ENCODE measurements at places on chromosomes 12 and 14. TPM values are rescaled to one million over a fixed set of nuclear protein-coding genes. Genes with fewer than 3 reads are reported as not detected.

TAS2R8 gene
- 0.09 TPM for total RNA-seq

IL26 gene
- not detected for total RNA-seq

SLC6A12 gene
- 18.8 TPM for total RNA-seq

NUMB gene
- total RNA-seq = 20.3 TPM

BIN2 gene
- total RNA-seq = not detected

FSCB gene
- not detected for total RNA-seq

GRCh38 chr12:2341871-2342270 lies 289.1 kb downstream of the CACNA1C start:
- DNase-seq = no peak

- DNase-seq = peak; percentile 33
Measured at GRCh38 chr14:54182419-54183045, 214.3 kb upstream of the CDKN3 start.

GRCh38 chr12:108335349-108336119 lies 3.6 kb downstream of the CMKLR1 start:
- DNase-seq = no peak

DNA sequence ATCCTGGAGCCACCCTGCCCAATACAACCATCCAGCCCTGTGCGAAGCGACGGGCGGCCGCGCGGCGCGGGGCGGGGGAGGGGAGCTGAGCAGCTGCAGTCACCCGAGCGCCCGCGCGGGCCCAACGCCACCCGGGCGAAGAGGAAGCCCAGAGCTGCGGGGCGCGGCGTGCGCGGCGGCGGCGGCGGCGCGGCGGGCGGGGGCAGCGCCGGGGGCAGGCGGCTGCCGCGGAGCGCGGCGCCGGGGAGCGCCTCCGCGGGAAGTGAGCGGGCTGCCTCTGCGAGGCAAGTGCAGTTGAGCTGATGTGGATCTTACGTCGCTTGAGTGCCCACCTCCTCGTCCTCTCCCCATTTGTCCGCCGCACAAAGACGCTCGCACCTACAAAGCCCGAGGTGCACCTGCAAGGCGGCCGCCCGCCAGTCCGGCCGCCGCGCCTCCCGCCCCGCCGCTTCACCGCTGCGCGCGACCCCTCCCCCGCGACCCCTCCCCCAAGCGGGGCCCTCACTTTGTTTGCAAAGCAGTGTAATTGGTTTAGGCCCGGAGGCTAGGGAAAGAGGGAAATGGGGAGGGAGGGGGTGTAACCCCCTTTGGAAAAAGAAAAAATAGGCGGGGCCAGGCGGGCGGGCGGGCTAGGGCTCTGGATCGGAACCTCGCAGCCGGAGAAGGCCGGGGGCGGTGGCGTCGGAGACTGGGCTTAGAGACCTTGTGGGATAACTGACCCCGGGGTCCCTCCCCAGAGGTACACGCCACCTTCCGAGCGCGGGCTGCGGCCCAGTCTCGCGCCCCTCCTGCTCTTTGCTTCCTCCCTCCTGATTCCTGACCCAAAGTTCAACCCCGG lies at the start of the genes FOXA1 and TTC6:
FOXA1 (minus strand) TSS at position 279 of the 838 bp plus-strand sequence; CDS start at position 2, 277 bp downstream.
TTC6 (plus strand) TSS at position 659 of the 838 bp plus-strand sequence. CDS start 26,436 bp downstream, outside the sequence.
- DNase-seq = peak; percentile 96

- DNase-seq = no peak
Measured at GRCh38 chr12:2288471-2288870, 235.7 kb downstream of the CACNA1C start.

- no peak for DNase-seq
Measured at GRCh38 chr12:24565300-24565699, 383.6 kb downstream of the BCAT1 start.

- DNase-seq = no peak
Measured at GRCh38 chr14:28407996-28408395, 358.6 kb upstream of the FOXG1 start.

GRCh38 chr12:124406043-124406442 lies 111.2 kb downstream of the RFLNA start:
- no peak for DNase-seq

GRCh38 chr14:60838601-60839000 lies 104.0 kb downstream of the MNAT1 start:
- no peak for DNase-seq

- DNase-seq = no peak
Measured at GRCh38 chr12:54000116-54001114, at the start of gene HOXC9. Gene HOXC9, plus strand, starts transcription at chr12:54000161. Its CDS starts 28 bp downstream, at chr12:54000189.

DNA sequence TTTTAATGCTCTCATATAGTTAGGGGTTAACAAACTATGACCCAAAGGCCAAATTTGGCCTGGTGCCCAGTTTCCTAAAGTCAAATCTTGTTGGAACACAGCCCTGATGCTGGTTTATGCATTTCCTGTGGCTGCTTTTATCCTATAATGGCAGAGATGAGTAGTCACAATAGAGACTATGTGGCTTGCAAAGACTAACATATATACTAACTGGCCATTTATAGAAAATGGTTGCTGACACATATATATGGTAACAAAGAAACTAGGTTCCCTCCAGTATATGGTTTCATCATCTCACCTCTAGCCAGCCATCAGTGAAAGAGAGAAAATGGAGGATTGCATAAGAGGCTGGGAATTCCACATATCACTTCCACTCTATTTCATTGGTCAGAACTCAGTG lies 10.8 kb downstream of the NAV3 start:
- no peak for DNase-seq

GRCh38 chr12:50765095-50765911 lies 1.4 kb downstream of the ATF1 start:
- peak; percentile 50 for DNase-seq

GRCh38 chr12:111687255-111687654 lies 1.4 kb downstream of the ACAD10 start:
- DNase-seq = peak; percentile 31

Data from HepG2 (cell line).